ENCODE measurements at places on chromosomes 3 and 15.

DNA sequence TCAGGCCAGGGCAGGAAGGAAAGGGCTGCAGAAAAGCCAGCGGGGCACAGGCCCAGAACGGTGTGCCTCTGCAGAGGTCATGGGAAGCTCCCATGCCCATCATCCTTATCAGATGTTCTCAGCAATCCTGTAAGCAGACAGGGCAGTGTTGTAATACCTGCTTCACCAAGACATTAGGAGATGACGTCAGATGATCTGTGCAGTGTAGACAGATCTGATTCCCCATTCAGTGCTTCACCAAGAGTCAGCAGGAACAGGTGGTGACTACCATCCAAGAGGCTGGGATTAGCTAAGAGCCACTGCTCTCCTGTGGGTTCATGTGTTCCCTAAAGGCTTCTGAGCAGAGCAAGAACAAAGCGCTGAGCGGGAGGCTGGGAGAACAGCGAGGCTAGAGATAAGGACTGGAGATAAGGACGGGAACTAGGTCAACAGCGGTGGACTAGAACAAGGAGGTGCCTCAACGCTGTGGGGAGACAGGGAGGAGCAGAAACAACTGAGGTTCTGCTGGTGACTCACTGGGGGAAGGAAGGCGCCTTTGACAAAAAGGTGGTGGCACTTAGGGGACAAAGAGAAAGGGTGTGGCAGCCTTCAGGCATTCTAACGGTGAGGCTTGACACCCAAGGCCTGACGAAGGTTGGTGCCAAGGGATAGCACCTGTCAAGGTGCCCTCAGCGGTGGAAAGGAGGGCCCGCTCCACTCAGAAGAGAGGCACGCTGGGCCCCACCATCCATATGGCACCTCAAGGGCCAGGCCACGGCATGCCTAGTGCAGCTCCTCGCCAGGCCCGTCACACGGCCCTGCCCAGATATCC, 28.4 kb downstream of the CCDC12 start:
- peak; percentile 66 for DNase-seq

- DNase-seq, result no peak
These were observed 12.6 kb upstream of the SPINK8 start for GRCh38 chr3:48345946-48346572.

- no peak for DNase-seq
These were observed 2.7 kb downstream of the GAP43 start for GRCh38 chr3:115626006-115626409.

GRCh38 chr3:134255404-134255803, 4.7 kb upstream of the RYK start:
- no peak for DNase-seq

All from activated T-cell treated with anti-CD3 and anti-CD28 coated beads, Interleukin-2, amount 50 U/mL, for 24 hours (primary cell).